ENCODE measurements at places on chromosomes 6 and 20.

GRCh38 chr6:117624869-117625481 is 22.7 kb upstream of the GOPC start:
- DNase-seq, result no peak

DNA sequence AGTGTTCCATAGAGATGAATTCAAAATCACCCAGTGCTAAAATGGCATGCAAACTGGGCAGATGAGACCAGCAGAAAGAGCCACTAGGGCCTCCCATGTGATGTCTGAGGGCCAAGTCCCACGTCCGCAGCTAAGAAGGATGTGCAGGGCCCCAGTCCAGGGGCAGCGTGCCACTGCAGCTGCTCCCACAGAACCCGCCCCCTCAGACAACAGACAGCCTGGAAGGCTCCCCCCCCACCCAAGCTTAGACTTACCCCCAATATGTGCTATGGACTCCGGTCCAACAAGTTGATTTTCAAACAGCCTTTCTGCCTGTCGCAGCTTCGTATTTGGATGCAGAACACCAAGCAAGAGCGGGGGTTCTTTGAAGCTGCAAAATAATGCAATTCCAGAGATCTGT is 14.0 kb downstream of the APMAP start:
- DNase-seq, result no peak

- no peak for DNase-seq
Measured at GRCh38 chr6:139743664-139744437, 369.4 kb upstream of the CITED2 start.

- DNase-seq, result no peak
Measured at GRCh38 chr20:46232539-46232938, 75.8 kb downstream of the CDH22 start.

- no peak for DNase-seq
Measured at GRCh38 chr6:6597682-6598081, 9.2 kb downstream of the LY86 start.

GRCh38 chr6:2674857-2675256 is 75.9 kb downstream of the MYLK4 start:
- DNase-seq, result no peak

- DNase-seq, result no peak
Measured at GRCh38 chr20:58512808-58513552, 2.2 kb downstream of the APCDD1L start.

- DNase-seq, result no peak
Measured at GRCh38 chr6:142907544-142907943, 37.4 kb downstream of the HIVEP2 start.

DNA sequence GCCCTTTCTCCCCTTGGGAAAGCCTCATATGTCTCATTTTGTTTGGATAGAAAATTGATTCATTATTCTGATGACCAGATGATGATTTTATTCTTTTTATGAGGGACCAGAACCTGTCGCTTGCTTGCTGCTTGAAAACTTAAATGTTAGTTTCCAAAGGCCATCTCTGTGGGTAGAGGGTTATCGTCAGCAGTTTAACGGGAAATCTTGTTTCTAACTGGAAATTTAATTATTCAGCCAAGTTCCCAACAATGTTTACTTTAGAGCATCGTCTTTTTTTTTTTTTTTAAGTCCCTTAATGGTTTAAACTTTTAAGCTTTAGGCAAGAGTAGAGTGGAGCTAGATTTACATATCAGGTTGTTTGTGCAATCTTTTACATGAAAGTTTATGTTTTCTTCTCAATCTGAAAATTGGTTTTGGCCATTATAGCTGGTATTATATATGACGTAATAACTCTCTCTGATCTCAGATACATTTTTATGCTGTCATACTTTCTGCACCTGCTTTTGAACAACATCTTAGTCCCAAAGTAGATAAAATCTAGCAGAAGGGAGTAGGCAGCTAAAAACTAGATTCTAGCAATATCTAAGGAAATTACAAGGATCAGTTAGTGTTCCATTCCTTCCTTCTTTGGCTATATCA is 93.9 kb downstream of the FOXO3 start:
- no peak for DNase-seq

DNA sequence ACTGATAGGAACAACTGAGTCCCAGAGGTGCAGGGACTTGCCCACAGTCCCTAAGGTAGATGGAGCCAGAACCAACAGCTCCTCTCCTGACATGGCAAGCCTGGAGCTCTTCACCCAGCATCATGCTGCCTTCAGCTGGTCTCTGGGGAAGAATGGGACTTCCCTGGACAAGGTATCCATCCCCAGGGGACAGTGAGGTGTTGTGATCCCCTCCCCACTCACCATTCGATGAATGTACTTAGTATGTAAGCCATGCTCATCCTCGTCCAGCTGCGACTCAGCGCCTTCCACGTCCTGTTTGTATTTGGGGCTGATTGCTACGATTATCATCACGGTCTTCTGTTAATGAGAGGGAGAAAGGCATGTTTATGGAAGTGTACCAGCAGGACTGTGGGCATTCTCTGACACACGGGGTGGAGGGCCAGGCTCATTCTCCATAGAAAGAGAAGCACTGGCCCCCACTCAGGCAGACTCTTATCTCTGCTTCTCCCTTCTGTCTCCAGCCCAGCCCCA is 39.4 kb downstream of the TRAF3IP2 start:
- DNase-seq, result no peak

- no peak for DNase-seq
Measured at GRCh38 chr6:165231177-165231576, 78.2 kb downstream of the C6orf118 start.

DNA sequence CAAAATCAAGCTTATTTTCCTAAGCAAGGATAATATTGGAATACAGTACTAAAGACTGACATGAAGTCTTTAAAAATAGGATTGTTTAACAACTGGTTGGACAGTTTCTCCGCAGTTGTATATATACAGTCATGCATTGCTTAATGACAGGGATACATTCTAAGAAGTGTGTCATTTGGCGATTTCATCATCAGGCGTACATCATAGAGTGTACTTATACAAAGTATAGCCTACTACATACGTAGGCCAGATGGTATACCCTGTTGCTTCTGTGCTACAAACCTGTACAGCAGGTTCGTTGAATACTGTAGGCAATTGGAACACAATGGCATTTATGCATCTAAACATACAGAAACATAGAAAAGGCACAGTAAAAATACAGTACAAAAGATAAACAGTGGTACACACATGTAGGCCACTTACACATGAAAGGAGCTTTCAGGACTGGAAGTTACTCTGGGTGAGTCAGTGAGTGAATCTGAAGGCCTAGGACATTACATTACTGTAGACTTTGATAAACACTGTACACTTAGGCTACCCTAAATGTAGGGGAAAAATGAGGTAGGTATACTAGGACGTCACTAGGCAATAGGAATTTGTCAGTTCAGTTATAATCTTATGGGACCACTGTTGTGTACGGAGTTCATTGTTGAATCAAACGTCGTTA is 20.1 kb downstream of the HECA start:
- no peak for DNase-seq

GRCh38 chr20:36573798-36574365 is 485 bp downstream of the TGIF2 start:
- no peak for DNase-seq

GRCh38 chr6:105263685-105264610 is 84.1 kb upstream of the POPDC3 start:
- DNase-seq, result no peak

DNA sequence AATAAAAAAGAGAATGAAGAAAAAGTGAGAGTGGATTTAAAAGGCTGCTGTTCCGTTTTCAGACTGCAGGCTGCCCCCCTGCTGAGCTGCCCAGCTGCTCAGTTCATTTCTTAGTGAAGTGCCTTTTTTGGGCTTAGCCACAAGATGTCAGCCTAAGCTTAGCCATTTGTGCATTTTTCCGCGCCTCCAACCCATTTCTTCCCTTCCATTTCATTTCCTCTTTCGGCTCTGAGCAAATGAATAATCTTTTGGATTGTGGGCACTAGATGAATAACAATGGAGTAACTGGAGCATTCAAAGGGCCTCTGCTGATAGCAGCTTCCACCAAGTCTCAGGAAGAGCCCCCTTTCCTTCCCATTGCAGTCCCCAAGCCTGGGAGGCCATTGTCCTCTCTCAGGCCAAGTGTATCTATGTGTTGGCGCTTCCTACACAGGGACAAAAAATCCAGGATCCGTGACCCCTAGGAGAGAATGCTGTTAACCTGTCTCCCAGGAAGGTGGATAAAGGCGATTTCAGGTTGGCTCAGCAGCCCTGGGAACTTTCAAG is 83.5 kb upstream of the SPTLC3 start:
- peak; percentile 22 for DNase-seq

DNA sequence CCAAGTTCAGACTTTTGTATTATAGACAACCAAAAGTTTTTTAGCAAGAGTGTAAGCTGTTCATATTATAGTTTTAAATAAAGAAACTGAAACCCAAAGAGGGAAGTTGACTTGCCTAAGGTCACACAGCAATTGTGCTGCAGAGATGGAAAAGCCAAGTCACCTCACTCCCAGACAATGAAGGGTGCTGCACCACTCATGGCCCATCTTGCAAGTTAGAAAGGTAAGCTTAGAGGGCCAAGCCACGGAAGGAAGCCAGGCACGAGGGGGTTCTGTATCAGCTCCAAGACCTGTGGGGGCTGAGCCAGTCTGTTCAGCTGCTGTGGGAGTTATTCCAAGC is 860 bp downstream of the DEFB124 start:
- DNase-seq, result no peak

GRCh38 chr6:80769106-80769505 is 662.6 kb downstream of the BCKDHB start:
- DNase-seq, result no peak

DNA sequence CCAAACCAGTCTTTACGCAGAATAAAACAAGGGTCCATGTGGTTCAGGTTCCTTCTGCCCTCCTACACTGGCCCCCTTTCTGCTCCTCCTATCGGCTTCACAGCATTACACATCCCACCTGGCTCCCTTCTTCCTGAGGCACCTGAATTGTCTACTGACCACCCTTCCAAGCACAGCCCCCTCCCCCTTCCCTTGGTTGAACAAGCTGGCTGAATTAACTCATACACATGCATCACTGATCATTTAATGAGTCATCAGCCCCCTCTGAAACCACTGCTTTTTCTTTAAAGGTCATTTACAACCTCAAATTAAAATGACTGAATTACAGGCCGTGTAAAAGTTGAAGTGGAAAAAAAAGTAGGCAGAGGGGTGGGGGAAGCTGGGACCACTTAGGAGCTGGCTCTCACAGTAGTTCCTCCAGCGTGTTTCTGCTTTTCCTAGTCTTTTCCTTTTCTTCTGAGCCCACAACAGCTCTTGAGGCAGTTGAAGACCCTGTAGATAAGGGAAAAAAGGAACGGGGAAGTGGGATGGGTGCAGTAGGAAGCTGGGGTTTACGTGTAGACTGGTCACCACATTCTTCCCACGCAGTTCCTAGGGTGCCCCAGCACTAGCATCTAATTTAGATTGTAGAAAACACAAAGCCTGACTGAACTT is 67.6 kb downstream of the FYN start:
- DNase-seq, result no peak

DNA sequence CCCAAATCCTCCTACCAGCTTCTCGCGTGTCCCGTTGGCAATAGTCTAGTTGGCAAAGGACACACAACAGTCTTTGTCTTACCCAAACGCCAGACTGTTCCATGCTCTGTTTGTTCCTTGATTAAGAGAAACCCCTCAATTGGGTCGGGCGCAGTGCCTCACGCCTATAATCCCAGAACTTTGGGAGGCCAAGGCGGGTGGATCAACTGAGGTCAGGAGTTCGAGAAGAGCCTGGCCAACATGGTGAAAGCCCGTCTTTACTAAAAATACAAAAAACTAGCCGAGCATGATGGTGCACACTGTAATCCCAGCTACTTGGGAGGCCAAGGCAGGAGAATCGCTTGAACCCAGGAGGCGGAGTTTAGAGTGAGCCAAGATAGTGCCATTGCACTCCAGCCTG is 153.7 kb downstream of the GRM4 start:
- no peak for DNase-seq

GRCh38 chr20:25580711-25581110 is 4.6 kb downstream of the NINL start:
- no peak for DNase-seq

DNA sequence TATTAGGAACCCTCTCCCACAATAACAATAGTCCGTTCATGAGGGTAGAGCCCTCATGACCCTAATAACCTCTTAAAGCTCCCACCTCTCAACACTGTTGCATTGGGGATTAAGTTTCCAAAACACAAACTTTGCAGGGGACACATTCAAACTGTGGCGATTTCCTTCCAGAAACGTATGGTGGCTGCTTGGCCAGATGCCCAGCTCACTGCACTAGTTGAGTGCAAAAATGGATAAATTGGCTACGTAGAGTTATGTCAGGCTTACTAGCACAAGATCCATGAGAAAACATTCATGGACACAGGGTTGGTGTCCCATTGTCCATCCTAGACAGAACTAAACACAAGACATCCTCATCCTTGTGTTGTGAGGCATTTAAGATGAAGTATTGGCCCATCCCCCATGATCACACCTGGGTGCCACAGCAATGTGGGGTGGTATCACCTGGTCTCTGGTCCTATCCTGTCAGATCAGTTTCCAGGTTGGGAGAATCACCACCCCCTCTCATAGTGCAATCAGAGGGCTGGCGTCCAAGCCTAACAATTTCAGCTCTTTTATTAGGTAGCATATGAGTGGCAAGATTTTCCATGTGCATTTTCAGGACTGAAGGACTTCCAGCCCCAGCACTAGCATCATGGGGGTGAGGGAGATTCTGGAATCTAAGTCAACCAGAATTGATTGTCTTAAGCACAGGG is 63.4 kb upstream of the ELOVL5 start:
- DNase-seq, result no peak

- DNase-seq, result no peak
Measured at GRCh38 chr6:112198582-112198981, 55.8 kb downstream of the LAMA4 start.

GRCh38 chr6:169976301-169977081 is 225.1 kb downstream of the ERMARD start:
- no peak for DNase-seq

DNA sequence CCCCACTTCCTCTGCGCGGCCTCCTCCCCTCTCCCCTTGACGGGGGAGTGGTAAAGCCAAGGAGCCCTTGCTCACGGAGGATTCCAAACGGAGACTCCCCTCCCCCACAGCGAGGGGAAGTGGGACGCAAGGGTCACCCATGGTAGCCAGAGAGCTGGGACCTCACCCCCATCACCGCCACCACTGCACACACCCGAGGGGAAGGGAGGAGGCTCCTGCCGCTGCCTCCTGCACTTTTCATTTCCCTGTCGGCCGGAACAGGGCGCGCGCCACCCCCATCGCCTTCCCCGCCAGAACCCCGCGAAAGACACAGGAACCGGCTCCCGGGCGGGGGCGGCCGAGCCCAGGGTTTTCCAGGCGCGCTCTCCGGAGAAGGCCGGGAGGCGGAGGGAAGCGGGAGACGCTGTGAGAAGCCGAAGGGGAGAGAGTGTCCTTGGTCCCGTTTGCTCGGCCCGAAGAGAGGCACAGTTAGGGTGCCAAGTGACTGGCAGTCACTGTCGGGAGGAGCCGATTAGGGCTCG is 789 bp downstream of the CCND3 start:
- peak; percentile 38 for DNase-seq

All from natural killer cell (primary cell).